T-cell (primary cell): ENCODE measurements at places on chromosomes 16 and 17.

- DNase-seq: no peak
Observed at GRCh38 chr17:75288770-75289114, 491 bp downstream of the SLC25A19 start.

- DNase-seq: no peak
Observed at GRCh38 chr17:71127416-71127815, 958.1 kb downstream of the KCNJ2 start.

DNA sequence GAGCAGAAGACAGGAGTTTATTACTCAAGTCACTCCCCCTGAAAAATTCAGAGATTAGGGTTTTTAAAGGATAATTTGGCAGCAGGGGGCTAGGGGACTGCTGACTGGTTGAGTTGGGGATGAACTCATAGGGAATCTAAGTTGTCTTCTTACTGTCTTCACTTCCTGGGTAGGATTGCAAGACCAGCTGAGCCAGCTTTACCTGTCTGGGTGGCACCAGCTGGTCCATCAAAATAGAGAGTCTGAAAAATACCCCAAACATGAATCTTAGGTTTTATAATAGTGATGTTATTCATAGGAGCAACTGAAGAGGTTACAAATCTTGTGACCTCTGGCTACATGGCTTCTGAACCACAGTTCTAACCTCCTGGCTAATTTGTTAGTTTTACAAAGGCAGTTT is 157.9 kb downstream of the PPM1E start:
- no peak for DNase-seq

DNA sequence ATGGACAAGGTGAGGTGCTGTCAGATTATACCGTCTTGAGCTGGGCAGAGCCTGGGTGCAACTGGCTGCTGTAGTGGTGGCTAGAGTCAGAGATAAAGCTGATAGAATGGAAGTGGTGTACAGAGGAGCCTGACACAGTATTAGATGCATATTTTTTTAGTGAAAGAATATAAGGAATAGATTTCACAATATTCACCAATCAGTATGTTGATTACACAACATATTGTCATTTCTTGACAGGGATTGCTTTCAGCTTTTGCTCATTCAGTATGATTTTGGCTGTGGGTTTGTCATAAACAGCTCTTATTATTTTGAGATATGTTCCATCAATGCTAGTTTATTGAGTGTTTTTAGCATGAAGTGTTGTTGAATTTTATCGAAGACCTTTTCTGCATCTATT is 1.7 kb upstream of the CCL23 start:
- DNase-seq: no peak

DNA sequence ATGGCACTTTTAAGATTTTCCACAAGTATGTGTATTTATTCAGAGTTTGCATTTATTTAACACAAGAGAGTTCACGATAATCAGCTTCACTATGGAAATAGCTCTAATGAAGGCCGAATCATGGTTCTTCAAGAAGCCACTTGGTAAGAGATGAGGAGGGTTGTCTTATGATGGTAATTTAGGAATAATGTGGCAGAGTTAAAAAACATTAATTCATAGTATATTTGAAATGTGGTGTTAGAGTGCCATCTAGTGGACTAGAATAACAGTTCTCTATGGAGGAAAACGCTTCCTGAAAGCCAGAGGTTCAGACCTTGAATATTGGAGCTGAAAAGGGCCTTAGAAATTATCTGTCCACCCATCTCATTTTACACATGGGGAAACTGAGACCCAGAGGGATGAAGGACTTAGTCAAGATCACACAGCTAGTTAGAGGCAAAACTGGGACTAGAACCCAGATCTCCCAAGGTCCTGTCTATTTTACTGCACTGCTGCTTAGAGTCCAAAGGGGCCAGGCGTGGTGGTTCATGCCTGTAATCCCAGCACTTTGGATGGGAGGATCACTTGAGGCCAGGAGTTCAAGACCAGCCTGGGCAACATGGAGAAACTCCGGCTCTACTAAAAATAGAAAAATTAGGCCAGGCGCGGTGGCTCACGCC is 33.8 kb upstream of the KPNB1 start:
- no peak for DNase-seq

- no peak for DNase-seq
Observed at GRCh38 chr16:57235128-57236021, 9.7 kb upstream of the ARL2BP start.

DNA sequence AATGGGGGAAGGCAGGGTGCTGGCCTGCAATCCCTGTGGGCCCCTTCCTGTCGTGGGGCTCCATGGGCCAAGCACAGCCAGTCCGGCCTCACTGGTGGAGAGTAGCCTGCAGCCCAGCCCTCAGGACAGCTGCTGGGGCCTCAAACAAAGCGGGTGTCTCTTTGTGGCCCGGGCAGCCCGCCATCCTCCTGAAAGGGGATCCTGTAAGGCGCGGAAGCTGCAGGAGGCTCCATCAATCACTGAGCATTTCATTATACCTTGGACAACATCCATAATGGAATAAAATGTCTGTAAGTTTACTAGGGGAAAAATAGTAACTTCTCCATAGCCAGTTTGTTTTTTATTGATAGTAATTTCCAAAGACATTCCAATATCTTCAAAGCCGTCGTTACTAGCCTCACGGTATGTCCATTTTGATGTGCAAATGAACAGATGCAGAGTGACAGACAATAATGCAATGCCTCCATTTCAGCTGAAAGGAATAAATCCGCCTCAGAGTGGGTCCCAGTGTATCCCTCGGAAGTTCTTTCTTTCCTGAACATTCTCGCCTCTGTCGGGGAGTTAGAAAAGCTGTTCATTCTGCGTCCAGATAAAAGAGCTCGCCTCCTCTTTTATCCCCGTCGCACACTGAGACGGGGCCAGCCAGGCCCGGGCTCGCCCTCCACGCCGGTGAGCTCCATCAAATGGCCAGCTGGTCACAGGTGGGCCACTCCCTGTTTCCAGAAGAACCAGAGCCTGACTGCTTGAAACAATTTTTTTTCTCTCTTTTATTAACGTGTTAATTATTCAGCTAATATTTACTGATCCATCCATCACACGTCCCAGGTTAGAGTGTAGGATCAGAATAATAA is 14.4 kb downstream of the WSCD1 start:
- no peak for DNase-seq

DNA sequence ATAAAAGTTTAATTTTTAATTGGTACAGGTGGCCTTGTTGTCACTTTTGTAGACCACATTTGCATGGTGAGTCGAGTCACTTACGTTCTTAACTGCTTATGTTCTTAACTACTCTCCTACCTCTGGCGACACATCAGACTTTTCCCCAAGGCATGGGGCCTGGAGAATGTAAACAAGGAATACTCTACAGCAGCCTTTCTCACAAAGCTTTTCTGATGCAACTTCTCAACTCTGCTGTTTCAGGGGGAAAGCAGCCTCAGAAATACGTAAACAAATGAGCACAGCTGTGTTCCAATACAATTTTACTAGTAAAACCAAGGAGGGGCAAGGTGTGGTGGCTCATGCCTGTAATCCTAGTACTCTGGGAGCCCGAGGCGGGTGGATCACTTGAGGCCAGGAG is 6.9 kb downstream of the KARS1 start:
- no peak for DNase-seq

- no peak for DNase-seq
Observed at GRCh38 chr16:9970244-9970643, 212.0 kb downstream of the GRIN2A start.

DNA sequence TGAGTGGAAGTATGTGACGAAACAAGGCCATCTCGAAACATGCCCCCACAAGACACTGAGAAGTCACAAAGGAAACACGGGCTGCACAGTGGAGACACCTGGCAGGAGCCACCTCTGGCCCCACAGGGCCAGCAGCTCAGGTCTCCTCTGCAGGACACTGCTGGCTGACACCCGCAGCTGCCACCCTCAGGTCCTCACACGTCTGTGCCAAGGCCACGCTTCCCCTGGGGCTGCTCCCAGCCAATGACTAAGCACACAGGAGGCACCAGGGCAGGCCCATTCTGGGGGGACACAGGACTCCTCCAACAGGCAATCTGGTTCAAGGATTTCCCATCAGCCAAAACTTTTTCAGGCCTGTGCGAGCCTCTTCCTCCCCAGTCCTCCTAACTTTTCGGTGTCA is 36.4 kb downstream of the MBTPS1 start:
- no peak for DNase-seq
